Activated CD4-positive, CD25-positive, alpha-beta regulatory T cell (primary cell): ENCODE measurements at places on chromosomes 1 and 21.

DNA sequence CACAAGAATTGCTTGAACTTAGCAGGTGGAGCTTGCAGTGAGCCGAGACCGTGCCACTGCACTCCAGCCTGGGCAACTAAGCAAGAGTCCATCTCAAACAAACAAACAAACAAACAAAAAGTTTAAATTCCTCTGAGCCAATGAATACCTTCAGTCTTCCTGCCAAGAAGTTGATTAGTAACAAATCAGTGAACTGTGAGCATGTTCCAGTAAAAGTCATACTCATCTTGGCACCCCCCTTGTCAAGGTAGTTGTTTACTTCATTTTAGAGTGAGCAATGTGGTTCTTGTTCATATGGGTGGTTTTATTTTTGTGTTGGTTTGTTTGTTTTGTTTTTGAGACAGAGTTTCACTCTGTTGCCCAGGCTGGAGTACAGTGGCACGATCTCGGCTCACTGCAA lies 18.0 kb upstream of the SLC2A7 start:
- no peak for DNase-seq

DNA sequence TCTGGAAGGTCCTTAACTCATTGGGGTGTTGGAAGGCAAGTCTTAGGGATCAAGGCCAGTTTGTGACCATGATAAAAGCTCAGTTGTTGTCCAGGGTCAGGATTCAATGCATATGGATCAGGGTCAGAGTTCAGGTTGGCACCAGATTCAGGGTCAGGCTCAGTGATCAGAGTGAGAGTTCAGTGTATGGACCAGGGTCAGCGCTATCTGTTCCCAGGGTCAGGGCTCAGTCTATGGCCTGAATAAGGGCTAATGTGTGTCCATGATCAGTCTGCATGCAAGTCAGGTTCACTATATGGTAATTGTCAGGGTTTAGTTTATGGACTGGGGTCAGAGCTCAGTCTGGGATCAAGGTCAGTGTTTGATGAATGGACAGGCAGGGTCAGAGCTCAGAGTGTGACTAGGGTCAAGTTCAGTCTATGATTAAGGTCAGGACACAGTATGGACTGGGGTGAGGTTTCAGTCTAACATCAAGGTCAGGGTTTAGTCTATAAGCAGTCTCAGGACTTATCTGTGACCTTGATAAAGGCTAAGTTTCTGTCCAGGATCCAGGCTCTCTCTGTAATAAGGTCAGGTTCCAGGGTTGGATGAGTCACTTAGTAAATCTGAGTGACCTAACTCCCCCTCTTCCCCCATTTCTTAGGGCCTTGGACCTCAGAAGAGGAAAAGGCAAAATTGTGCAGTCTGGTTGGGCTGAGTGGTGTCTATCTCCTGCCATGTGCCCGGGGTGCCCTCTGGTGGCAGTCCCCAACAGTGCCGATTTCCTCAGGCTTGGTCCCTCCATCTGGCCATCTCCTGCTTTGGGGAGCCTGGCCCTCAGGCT lies 23.8 kb downstream of the KNCN start:
- DNase-seq = peak; percentile 63

- no peak for DNase-seq
Measured at GRCh38 chr1:224170748-224171478, 12.1 kb upstream of the DEGS1 start.

GRCh38 chr1:231550448-231550781 lies 21.9 kb downstream of the TSNAX start:
- no peak for DNase-seq
